ENCODE measurements at places on chromosomes 4 and X.

DNA sequence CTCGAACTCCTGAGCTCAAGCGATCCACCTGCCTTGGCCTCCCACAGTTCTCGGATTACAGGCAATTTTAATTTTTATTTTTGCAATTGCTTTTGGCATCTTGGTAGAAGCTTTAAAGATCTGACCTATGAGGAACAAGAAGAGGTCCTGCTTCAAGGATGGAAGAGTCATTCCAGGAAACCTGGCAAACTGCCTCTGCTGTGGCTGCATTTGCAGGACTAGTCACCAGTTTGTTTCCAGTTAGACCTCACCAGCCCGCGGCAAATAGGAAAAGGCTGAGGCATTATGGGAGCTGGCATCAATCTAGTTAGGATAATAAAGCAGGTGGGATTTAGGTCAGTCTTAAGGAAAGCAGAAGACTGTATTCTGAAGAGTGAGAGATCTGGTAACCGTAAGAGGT, 51.9 kb upstream of the LAS1L start:
- no peak for DNase-seq

DNA sequence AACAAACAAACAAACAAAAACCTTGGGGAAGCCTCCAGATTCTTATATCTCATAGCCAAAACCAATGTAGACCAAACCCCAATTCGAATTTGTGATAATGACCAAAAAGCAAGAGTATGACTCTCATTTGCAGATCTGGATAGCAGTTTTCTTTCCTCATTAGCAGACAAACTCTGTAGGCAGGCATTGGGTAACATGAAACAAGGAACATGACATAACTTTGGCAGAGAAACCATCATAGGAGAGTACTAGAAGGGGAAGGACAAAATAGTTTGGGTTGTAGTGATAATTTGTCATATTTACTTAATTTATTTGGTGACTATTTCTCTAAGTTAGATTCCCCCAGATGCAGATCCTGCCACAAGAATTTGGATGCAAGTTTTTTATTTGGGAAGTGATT, 187.8 kb downstream of the MID1IP1 start:
- no peak for DNase-seq

GRCh38 chr4:94920369-94920768, 162.6 kb downstream of the BMPR1B start:
- DNase-seq: no peak

DNA sequence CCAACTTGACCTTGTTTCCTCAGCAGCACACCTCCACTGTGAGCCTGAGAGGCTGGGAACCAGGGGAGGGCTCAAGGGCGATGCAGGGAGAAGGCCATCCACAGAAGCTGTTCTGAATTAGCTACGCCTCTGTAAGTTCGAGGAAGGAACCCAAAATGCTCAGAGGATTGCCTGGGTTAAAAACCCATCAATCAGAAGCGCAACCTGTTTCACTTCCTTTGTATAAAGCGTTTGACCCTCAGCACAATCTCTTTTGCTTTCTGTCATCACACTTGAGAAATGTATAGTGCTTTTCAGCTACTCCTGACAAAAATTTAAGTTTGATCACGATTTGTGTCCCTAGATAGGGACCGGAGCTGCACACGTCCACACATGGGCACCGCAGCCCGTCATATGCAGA, 48.0 kb upstream of the MAP3K15 start:
- DNase-seq: no peak

DNA sequence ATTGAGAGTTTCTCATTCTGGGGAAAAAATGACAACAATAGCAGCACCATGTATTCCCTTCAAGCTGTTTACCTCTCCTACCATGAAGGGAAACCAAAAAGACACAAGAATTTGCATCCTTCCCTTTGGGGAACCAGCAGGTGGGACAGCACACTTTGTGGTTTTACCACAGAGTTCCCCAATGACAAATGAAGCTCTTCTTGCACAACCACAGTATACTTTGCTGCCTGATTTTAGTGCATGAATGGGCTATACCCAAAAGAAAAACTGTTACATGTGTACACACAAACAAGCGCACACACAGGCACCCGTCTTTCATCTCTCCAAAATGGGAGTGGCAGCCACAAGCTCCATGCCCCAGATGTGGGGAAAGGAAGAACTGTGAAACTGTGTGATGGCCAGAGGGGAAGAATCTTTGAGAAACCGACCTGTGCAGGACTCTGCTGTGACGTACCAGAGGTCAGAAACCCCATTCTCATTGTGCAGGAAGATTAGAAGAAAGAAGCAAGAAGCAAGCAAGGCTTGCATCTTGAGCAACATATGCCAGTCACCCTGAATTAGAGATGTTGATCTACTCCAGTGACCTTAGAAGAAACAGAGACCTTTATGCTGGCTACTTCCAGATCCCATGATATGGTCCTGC, 2.7 kb upstream of the MAML3 start:
- DNase-seq: peak; percentile 42

- no peak for DNase-seq
Measured at GRCh38 chr4:36997727-36998126, 246.8 kb upstream of the NWD2 start.

GRCh38 chr4:25154594-25155265, 5.5 kb downstream of the SEPSECS start:
- no peak for DNase-seq

DNA sequence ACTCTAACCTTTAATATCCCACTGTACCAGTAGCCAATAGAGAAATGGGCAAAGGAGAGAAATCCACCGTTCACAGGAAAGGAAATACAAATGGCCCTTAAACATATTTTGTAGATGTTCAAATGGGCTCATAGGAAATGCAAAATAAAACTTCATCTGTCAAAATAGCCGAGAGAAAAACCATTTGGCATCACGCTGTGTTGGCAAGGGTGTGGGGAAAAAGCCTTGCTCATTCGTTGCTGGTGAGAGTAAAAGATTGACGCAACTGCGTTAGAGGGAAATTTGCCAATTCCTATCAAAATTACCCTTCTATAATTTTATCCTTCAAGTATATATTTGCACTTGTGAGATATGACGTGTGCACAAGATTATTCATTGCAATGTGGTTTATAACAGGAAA, 131.9 kb downstream of the EIF4E start:
- DNase-seq: no peak

DNA sequence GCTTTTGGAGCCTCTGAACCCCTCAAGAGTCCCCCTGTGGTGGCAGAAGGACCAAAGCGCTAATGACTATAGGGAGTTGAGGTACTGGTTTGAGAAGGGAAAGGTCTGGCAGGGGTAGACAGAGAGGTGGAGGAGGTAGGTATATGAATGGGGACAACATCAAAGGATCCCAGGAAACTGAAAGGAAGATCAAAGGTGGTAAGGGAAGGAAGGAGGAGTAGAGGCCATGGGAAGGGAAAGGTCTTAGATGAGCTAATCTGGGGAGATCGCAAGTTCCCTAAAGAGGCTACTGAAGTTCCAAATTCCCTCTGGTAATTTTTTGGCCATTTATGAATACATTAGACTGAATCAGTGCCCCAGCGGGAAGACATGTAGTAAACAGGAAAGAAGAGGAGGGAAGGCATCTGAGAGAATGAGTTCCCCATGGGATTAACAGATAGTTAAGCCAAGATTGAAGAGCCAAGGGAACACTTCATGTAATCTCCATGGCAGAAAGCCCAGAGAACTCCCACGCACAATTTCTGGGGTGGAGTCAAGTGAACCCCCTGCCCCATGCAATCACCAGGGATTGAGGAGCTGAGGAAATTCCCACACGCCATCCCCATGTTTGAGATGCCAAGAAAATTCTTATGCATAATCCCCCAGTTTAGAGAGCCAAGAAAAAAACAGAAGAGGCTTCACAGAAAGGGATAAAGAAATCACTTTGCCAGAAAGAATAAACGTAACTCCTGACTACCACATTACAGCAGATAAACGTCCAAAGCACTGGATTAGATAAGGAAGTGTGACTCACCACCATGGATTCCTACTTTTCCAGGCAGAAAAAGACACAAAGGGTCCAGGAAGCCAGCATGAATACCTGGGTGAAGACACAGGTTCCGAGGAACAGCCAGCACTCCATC, 25.8 kb downstream of the ZNF630 start:
- no peak for DNase-seq

DNA sequence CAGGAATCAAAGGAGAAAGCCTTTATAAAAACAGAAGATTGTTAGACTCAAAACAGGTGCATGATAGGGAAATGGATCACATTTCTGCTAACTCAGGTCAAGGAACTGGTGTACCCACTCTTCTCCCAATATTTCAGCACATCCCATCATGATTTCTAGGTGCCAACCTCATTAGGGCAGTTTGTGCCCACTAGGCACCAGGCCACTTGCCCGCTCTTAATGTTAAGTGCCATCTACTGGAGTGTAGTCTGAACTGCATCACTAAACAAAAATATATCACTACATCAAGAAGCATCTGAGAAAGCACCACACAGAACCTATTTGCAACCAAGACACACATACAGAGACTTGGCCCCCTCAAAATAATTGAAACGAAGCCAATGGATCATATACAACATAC, 140.4 kb upstream of the GRID2 start:
- DNase-seq: no peak

- no peak for DNase-seq
Measured at GRCh38 chrX:105552395-105552794, 269.9 kb upstream of the NRK start.

GRCh38 chr4:7160439-7160838, 31.9 kb upstream of the SORCS2 start:
- DNase-seq: no peak

DNA sequence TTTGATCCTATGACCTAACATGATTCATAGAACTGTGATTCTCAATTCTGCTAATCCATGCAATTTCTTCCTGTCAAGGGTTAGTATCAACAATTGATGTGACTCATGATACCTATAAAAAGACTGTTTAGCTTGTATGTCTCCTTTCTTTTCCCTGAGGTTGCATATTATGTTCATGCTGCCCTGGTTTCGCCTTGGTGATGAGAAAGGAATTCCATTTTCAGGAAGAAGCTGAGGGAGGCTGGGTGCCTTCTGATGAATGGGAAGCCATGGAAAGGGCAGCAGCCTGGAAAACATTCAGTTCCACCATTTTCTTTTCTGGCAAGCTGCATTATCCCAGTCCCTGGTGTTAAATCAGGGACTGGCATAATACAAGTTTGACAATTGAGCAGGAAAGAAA, 976.5 kb downstream of the RPA4 start:
- no peak for DNase-seq

GRCh38 chrX:82370978-82371646, 1137.0 kb upstream of the POU3F4 start:
- DNase-seq: no peak

GRCh38 chrX:25144043-25144940, 128.5 kb upstream of the ARX start:
- peak; percentile 19 for DNase-seq

- DNase-seq: no peak
Measured at GRCh38 chrX:13179586-13179985, 135.2 kb upstream of the FAM9C start.

DNA sequence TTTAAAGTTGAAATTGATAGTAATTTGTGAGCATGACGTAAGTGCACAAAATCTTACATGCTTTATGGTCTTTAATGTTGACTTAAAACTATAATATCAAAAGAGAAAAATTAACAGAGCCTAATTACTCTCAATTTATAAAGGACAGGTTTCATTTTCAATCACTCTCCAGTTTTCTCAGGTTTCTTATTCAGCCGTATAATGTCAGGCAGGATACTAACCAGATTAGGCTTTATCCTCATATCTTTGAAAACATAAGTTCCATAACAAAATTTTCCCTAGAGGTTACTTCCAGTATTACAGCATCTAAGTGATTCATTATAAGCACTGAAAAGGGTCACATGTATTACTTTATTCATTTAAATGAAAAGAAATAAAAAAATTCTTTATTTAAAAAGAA, 492.1 kb downstream of the PACRGL start:
- no peak for DNase-seq
